CD8-positive, alpha-beta memory T cell (primary cell): ENCODE measurements at places on chromosomes 5 and 9. TPM values are rescaled to one million over a fixed set of nuclear protein-coding genes. Genes with fewer than 3 reads are reported as not detected.

The FREM1 gene
- not detected for total RNA-seq

The ADRB2 gene
- total RNA-seq = 1.6 TPM

- DNase-seq = no peak
Measured at GRCh38 chr5:20367178-20367577, 379.2 kb upstream of the CDH18 start.

DNA sequence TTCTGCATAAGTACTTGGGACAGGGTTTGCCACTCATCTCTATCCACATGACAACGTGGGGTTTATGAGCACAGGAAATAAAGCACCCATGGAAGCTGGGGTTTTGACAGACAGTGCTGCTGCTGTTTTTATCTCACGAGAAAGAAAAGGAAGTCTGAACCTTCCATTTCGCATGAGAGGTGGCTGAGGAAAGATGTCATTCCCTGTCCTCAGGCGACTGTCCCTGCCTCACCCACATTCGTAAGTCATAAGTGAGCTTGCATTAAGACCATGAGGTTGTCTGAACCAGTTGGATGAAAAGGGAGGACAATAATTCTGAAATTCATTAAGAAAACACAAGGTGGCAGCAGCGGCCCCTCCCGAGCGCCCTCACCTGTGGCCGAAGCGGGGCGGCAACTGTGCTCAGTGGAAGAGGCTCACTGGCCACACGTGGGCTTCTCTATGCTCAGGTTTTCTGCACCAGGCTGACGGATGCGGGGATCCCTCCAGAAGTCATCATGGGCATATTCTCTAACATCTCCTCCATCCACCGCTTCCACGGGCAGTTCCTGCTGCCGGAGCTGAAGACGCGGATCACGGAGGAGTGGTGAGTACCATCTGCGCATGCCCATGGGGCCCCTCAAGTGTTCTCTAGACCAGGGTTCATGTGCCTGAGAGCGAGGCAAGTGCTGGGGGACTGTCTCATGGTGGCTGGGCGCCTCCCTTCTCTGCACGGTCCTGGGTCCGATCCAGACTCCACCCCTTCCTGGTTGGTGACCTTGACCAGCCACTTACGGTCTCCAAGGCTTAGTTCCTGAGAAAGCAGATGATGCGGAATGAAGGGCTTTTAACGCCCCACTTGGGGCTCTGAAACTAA lies 54.7 kb upstream of the SUSD3 start:
- peak; percentile 53 for DNase-seq

DNA sequence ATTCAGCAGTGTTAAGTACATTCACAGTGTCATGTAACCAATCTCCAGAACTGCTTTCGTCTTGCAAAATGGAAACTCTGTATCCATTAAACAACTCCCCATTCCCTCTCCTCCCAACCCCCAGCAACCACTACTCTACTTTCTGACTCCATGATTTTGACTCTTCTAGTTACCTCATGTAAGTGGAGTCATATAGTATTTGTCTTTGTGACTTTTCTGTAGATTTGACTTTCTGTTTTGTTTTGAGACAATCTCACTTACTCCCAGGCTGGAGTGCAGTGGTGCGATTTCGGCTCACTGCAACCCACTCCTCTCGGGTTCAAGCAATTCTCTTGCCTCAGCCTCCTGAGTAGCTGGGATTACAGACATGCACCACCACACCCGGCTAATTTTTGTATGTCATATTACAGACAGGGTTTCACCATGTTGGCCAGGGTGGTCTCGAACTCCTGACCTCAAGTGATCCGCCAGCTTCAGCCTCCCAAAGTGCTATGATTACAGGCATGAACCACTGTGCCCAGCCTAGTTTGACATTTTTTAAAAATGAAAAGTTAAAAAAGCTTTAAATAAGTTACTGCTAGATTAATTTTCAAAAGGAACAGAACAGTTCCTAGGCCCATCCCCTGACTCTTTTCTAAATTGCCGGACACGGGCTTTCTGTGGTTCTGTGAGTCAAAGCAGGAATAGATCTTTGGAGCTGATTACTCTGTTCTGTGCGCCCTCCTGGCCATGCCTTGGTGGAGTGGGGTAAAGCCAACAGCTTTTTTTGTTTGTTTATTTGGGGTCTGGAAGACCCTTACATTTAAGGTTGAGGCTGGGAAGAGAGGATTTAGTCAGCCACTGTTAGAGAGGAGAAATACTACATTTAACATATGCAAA lies 59.3 kb downstream of the RALGPS1 start:
- DNase-seq = no peak

GRCh38 chr9:95107001-95107749 lies 210.3 kb downstream of the FANCC start:
- DNase-seq = no peak

DNA sequence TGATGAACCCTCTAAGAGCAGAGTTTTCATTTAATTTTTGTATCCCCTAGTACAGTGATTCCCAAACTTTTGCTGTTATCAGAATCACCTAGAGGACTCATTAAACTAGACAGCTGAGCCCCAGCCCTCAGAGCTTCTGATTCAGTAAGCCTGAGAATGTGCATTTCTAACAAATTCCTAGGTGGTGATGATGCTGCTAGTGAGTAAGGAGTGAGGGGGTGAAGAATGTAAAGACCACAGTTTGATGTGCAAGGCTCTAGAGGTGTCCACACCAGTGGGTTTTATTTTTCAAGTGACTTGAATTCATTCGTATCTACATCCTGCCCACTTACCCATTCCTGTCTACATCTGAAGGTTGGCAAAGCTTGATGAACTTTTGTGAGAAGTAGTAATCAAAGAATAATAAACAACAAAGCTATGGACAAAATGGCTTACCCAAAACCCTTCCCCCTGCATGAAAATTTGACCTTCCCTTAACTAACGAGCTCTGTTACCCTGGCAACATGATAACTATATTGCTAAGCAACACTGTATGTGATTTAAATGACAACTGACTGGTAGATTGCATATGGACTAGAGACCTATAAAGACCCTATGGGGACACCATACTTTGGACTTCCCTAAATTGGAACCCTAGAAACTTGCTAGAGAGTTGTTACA lies 35.2 kb downstream of the DTWD2 start:
- no peak for DNase-seq

DNA sequence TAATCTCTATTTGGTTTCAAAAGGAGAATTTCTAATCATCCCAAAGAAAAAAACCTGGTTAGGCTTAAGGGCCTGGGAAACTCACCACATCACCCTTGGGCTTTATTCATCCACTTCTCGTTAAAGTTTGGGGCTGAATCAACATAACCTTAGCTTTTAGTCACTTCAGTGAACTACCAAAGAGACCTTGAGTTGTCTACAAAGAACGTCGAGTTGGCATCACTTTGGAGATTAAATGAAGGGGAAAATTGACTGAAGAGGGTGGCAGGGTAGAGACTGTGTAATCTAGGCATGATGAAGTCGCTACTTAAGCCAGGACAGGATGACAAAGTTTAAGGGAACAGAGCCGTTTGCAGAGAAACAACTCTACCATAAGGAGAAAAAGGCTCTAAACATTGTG lies 341.4 kb downstream of the RAB3C start:
- DNase-seq = no peak

DNA sequence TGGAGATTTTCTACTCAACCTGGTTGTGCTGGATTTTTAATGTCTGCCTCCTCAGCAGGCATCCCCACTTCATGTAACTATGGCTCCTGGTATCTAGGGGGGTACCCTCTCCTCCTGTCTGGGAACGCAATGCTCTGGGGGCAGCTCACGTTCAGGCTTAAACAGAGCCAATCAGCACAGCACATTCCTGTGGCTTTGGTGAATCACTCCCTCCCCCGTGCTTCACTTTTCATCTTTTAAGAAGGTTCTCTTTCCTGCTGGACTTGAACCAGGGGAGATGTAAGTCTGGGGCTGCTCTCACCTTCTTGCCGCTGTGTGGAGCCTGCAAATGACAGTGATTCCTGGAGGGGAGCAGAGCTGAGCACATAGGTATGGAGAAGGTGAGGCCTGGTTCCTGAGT lies 101.2 kb downstream of the MSX2 start:
- no peak for DNase-seq

- DNase-seq = peak; percentile 23
Measured at GRCh38 chr5:1014346-1014745, 5.7 kb downstream of the NKD2 start.

DNA sequence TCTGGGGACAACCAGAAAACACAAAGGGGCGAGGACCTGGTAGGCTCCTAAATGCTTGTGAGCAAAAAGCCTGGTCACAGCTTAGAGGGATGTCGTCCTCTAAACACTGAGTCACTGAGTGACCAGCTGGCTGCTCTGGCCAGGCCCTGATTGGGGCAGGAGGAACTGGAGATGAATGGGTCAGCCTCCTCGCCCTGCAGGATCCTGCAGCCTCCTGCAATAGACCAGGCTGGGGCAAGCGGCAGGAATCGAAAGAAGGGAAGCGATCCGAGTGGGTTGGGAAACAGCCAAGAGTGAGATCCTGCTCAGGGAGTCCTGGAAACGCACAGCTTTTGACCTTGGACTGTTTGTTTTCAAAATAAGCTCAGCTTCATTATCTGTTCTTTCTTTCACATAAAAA lies 34.1 kb upstream of the MSX2 start:
- no peak for DNase-seq
